D721Med (cell line): ENCODE measurements at places on chromosomes 1 and 21.

DNA sequence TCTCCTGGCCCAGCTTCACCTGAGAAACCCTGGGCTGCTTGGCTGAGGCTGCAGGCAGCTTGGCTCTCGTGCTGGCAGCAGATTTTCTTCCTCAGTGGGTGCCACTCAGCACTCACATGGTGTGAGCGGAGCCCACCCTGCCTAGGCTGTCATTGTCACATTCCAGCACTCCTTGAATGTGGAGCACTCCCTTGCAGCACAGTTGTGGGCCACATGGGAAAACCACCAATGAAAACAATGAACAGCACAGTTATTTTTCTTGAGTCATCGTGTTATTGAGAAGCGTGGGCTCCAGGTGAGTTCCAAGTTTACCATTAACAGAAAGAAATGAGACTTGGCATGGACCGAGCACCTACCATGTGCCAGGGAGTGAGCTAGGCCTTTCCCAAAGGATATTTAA lies 27.2 kb upstream of the TRIM67 start:
- DNase-seq, result no peak

- DNase-seq, result no peak
Measured at GRCh38 chr1:10074059-10074851, 41.5 kb downstream of the UBE4B start.

- DNase-seq, result no peak
Measured at GRCh38 chr21:44086636-44087425, 20.4 kb upstream of the PWP2 start.

GRCh38 chr21:29193072-29193471 lies 62.6 kb downstream of the MAP3K7CL start:
- no peak for DNase-seq

DNA sequence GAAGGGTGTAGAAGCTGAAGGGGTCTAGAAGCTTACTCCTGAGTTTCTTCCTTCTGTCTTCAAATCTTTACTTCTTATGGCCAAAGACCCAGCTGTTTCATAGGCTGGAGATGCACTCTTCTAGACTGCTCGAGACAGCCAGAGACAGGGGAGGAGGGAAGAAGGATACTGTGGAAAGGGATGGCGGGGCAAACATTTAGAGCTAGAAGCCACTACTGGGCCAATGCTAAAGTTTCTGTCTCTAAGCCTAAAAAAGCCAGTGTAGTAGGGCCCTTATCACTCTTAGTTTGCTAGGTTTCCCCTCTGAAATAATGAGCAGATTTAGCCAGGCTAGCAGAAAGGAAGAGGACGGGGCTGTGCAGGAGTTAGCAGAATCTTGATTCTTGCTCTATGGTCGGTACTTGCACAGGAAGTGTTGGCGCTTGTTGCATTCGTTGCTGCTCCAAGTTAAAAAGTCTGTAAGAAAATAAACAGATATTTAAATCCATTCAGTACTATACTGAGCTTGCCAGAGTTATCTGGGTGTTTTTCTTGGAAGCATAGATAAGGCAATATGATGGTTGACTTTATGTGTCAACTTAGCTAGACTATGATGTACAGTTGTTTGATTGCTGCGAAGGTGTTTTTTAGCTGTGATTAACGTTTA lies 16.9 kb downstream of the REG4 start:
- DNase-seq, result no peak

DNA sequence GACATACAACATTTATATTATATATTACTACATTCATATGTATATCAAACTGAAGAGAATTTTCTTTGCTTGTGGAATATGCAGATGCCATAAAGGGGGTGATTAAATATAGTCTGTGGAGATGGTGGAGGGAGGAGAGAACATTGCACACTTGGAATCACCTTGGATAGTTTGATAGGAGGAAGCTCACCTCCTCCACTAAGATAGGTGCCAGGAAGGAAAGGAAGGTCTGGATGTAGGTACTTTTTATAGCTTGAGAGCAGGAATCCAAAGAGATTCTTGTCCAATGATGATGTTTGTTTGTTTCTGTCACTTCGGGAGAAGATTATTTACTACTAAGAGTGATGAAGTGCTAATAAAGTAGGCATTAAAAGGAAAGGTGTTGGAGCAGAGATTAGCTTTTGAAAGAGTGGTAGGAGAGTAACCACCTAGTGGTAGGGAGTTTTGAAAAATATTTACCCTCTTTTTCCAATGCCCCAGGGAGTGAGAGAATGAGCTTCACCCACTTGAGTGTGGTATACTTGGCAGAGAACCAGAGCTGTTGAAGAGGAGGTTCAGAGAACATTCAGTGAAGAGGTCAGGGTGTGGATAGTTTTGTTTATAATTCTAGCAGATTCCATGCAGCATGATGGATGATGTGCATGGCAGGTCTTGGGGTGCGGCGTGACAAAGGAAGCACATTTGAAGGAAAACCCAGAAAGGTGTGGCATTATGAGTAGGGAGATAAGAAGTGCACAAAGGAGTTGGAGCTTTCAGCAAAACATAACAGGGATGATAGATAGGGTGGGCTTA lies 145.0 kb downstream of the PATJ start:
- DNase-seq, result no peak

GRCh38 chr1:172698224-172698623 lies 39.3 kb downstream of the FASLG start:
- DNase-seq, result no peak

DNA sequence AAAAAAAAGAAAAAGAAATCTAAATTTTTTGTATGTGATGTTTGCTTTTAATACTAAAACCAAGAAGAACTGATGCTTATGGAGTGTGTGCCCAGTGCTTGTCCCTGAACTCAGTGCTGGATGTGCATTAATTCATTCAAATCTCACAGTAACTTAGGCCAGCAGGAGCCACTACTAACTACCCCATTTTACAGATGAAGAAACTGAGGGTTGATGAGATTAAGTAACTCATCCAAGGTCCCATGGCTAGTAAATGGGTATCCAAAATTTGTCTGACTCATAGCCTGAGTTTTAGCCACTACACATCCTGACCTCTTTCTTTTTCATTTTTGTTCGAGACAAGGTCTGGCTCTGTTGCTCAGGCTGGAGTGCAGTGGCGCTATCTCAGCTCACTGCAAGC lies 127.9 kb downstream of the CCDC185 start:
- no peak for DNase-seq

- no peak for DNase-seq
Measured at GRCh38 chr1:3093898-3094626, 25.1 kb downstream of the PRDM16 start.

GRCh38 chr1:193104502-193104906 lies 710 bp downstream of the GLRX2 start:
- DNase-seq, result peak; percentile 27

- no peak for DNase-seq
Measured at GRCh38 chr1:224800486-224801119, 128.9 kb upstream of the DNAH14 start.

GRCh38 chr1:15957221-15958095 lies 18.4 kb downstream of the ZBTB17 start:
- DNase-seq, result no peak

- no peak for DNase-seq
Measured at GRCh38 chr1:82931006-82931405, 1067.9 kb downstream of the TTLL7 start.

DNA sequence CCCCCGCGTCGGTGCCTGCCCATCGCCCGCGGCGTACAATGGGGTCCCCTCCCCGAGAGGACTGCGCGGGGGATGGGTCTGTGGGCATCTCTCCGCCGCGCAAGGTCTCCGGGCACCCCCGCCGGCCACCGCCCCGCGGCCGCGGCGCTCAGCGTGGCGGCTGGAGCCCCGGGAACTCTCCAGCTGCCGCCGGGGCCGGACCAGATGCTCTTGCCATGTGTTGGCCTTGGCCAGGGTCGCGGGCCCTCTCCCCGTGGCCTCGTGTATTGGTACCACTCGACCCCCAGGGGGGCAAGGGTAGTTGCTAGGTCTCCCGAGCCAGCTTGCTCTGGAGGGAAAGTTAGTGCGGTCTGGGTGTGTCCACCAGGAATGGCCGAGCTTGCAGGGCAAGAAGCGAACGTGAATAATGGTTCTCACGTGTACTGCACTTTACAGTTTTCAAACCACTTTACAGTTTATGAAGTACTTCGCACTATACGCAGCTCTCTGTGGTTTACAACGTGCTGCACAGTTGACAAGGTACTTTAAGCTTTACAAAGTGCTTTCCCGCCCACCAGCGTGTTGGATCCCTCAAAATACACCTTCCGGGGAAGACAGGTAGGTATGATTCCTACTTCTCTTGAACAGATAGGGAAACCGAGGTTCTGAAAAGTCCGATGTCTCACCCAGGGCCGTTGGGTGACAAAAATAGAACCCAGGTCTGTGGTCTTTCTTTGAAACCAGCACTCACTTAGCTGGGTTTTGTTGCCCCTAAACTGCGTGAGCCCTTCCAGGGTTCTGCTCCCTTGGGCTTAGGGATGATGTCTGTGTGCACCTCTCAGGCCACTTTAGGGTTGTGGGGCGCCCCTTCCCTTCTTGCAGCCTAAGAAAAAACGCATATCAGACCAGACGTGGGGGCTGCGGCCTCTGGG lies 1.2 kb downstream of the EPHB2 start:
- no peak for DNase-seq

- DNase-seq, result no peak
Measured at GRCh38 chr1:48794816-48795215, 18.1 kb upstream of the BEND5 start.

GRCh38 chr1:51131185-51131584 lies 29.2 kb downstream of the C1orf185 start:
- no peak for DNase-seq

DNA sequence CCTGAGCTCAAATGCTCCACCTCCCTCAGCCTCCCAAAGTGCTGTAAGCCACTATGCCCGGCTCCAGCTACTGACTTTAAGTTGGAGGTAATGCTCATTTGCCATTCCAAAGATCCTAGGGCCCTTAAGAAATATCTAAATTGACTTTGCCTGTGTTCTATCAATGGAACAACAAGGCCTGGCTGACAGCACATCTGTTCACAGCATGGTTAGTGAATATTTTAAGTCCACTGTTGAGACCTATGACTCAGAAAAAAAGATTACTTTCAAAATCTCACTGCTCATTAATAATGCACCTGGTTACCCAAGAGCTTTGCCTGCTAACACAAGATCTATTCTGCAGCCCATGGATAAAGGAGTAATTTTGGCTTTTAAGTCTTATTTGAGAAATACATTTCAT lies 3.5 kb upstream of the SSX2IP start:
- no peak for DNase-seq

DNA sequence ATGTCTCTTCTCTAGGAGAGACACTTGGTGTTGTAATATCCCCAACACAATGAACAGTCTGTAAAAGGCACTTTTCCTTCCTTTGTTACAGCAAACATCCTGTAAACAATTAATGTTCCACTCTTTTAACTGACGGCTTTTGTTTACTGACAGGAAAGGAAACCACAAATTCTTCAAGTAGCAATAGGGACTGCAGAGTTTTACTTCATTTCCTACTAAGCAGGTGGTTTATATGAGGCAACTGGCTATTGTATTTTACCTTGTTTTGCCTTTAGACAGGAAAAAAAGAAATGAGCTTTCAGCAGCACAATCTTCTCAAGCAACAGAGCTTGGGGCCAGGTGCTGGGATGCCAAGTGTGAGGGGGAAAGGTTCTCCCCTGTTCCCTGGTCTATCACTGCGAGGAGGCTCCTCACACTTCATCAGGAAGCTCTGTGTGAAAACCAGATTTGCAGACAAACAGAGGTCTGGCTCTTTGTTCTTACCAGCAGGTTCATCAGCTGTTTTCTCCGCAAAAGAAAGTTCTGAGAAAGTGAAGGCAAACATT lies 51.2 kb downstream of the SIPA1L2 start:
- DNase-seq, result no peak

DNA sequence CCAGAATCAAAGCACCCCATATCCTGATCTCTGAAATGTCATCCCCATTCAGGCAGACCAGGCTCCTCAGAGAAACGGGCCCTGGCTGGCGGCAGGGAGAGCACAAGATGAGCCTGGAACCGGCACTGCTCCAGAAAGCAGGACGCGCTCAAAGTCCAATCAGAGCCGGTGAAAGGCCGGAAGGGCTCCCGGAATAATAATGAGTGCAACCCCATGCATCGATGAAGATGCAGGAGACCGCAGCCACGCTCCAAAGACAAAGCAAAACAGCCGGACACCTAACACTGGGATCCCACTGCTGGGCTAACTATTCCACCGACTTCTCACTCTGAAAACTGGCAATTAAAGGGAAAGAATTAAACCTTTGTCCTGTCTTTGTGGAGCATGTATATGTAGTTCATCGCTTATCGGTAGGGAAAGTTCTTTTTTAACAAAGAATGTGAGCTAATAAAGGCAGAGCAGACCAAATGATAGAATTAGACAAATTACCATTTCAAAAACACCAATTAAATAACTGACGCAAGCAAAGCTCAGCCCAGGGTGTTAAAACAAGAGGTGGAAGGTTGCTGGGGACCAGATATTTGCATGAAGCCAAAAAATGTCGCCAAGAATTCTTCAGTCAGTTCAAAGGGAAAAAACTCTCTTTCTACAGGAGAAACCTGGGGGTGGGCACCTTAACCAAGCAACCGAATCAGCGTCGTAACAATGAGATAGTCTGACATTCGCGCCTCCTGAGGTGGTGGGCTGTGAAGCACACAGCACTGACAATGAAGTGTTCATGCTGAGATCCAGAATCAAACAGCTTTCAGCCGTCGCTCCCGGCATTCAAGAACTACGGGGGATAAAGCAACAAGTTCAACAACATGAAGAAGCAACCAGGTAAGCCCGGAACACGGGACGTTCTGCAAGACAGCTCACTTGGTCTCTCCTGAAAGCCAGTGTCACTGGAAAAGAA lies 95.2 kb downstream of the NPHP4 start:
- DNase-seq, result no peak

DNA sequence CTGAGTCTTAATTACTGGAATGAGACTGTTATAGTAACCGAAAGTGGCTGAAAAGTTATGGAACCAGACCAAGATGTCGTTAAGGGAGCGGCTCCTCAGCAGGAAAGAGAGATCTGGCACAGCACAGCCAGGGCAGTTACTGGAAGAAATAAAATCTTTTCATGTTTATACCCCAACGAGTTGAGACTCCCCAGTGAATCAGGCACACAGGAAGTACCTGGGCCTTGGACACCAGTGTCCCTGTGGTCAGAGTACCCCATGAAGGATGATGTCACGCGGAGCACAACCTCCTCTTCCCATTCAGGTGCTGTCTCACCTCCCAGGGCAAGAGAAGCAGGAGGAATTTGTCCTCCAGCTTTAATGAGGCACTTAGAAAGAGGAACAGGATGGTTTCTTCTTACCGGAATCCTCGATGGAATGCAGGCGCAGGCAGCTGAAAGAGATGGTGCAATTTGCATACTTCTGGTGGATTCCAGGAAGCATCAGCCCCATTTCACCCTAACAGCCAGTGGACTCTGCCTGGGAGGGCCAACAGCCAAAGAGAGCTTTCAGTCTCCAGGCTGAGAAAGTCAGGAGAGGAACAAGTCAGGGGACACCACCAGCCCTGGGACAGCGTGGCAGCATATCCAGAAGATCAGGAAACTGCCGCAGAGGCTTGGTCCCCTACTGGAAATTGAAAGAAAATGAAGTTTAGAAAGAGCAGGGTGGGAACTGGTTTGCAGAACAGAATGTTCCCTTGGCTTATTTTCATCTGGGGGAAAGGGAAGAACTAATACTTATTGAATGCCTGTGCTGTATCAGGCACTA lies 35.9 kb upstream of the CTTNBP2NL start:
- DNase-seq, result no peak

GRCh38 chr1:224710196-224710595 lies 94.1 kb downstream of the CNIH3 start:
- DNase-seq, result no peak
